Stimulated activated naive CD8-positive, alpha-beta T cell treated with anti-CD3 and anti-CD28 coated beads, Interleukin-15, Interleukin-2, amounts not matched to agents 100 U/mL and 50 U/mL, for 24 hours (primary cell): ENCODE measurements at places on chromosomes 6 and 20.

- DNase-seq = no peak
Observed at GRCh38 chr20:19453862-19454261, 241.4 kb downstream of the SLC24A3 start.

- no peak for DNase-seq
Observed at GRCh38 chr20:43434565-43434964, 23.1 kb upstream of the SRSF6 start.

DNA sequence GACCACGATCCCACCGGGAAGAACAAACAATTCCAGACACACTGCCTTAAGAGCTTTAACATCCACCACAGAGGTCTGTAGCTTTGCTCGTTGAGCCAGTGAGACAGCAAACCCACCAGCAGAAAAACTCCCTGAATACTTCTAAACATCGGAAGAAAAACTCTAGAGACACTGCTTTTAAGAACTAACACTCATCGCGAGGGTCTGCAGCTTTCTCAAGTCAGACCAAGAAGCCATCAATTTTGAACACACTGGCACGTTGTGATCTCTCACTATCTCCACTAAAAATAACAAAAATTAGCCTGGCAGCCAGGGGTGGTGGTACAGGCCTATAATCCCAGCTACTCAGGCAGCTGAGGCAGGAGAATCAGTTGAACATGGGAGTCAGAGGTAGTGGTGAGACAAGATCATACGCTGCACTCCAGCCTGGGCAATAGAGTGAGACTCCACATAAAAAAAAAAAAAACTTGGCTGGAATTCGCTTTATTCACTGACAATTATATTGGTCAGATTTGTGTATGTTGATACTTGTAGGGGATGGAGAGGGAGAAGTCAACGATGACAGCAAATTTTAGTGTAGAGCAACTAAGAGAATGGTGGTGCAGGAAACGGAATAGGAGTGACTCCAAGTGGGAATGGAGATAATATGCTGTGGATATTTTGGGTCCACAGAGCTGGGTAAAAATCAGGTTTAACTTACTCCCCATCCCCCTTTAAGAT is 860 bp upstream of the TMEM14C start:
- DNase-seq = no peak

DNA sequence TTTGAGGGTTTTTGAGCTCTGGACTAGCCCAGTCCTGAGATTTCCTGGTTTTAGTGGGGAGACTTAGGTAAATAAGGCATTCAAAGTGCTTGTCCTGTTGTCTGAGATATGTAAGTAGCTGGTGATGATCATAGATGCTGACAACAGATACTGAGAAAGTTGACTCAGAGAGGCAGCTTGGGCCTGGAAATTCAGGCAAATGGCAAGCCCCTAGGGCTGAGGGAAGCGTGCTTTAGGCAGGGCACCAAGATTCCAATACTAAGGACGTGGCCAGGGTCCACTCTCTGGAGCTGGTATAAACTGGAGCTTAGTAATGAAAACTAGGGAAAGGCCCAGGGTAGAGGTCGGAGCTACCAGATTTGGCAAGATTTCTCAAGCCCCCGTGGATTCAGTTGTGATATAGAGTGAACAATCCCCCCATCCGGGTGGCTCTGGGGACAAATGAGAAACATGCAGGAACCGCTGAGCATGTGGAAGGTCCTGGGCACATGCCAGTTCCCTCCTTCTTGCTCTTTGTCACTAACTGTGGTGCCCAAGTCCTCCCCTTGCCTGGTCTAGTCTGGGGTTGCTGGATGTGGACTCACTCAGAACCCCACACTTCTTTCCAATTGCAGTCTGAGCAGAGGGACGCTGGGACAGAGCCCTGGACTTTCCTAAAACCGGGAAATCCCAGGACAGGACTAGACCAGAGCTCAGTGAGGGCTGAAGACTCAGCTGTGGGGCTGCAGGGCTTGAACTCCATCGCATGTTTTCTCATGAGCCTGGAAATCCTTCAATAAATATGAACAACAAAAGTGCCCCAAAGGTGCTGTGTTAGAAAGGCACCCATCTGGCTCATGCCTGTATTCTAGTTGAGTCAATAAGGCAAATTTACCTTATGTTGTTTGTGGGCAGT is 10.3 kb downstream of the SLC22A3 start:
- no peak for DNase-seq

DNA sequence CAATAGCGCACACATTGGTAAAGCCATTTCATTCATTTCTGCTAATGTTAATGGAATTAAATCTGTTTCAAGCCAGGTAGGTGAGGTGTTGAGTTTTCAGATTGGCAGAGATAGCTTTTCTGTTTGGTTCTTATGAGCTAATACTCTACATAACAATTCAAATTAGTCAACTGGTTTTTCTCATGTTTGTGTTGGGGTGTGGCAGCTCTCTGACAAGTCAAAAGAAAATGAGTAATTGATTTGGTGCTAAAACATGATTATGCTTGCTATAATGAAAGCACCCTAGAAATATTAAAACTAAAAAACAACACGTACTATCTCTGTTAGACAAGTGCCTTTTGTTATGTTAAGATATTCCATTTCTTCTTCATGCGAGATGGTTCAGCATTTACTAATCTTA is 13.6 kb downstream of the PPP1R14C start:
- no peak for DNase-seq

GRCh38 chr20:49888212-49889000 is 26.9 kb downstream of the SPATA2 start:
- peak; percentile 66 for DNase-seq

DNA sequence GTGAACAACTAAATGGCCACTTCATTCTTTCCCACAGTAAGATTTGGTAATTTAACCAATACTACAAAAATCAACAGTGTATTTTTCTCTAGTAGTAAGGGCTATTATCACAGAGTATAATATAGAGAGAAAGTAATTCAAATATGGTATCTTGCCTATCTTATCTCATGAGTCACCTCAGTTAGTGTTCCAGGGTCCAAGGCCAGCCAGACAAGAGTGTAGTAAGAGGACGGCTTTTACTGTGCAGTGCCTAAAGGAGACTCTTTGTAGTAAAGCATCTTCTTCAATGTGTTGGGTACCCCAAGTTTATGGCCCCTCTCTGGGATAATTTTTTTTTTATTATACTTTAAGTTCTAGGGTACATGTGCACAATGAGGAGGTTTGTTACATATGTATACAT is 607.4 kb downstream of the PKHD1 start:
- no peak for DNase-seq

GRCh38 chr6:146813554-146813953 is 214.8 kb downstream of the ADGB start:
- DNase-seq = no peak

DNA sequence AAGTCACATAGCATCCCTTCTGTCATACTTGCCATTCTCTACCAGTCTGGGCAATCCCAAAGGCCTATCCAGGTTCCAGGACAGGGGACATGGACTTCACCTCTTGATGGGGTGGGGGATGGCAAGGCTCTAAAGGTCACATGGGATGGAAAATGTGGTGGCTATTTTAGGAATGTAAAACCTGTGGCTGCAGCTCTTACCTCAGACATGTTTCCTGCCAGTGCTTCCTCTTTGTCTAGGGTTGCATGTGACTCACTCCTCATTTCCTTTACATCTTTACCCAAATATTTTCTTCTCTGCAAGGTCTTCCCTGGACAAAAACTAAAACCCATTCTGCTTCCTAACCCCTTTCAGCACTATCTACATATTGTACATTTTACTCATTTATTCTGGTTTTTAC is 135.7 kb downstream of the BTBD3 start:
- DNase-seq = no peak

DNA sequence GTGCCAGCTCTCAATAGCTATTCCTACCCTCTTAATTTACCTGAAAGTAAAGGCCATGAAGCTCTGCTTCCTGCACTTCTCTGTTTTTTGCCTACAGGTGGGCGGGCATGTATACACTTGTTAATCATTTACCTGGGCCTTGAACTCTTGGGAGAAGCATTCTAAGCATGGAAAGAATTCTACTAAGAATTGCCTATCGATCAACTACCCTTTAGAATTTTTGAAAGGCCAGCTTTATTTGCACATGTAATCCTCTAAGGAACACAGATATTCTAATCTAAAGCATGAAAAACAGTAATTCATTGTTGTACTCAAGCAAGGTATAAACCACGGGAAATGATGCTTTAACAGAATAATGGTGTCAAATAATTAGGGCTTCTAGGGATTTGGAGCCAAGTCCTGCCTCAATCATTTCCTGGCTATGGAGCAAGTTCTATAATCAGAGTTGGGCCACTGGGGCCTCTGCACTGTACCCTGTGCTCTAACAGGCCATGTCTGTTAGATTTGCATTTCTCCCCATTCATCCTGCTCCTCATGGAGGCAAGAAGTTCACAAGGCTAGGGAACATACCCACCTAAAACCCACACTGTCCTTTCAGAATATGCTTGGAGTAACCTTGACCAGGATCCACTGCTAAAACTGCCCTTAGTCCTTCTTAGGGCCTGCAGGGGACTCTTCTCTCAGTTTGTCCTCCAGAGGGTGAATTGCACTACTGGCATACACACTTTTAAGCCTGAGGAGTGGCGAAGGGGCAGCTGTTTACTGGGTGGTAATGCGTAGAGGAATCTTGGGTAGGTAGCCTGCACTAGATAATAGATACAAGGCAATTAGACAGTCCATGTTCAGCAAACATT is 276.4 kb upstream of the JAG1 start:
- no peak for DNase-seq

DNA sequence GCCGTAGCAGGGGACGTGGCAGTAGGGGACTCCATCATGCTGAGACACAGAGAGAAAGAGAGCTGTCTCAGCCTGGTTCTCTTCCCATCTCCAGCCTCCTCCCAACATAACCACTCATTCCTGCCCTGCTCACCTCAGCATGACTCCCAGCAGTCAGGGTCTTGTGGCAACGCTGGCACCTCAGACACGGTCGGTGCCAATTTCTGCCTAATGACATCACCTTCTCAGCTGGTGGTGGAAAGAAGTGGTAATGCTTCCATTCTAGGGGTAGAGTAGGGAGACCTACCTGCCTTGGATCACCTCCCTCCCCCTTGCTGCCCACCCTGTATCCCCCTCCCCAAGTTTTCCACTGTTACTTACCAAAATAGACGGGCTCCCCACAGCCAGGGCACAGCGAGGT is 2.5 kb downstream of the CRIP3 start:
- DNase-seq = no peak

- no peak for DNase-seq
Observed at GRCh38 chr6:157281570-157281969, 41.7 kb downstream of the TMEM242 start.

DNA sequence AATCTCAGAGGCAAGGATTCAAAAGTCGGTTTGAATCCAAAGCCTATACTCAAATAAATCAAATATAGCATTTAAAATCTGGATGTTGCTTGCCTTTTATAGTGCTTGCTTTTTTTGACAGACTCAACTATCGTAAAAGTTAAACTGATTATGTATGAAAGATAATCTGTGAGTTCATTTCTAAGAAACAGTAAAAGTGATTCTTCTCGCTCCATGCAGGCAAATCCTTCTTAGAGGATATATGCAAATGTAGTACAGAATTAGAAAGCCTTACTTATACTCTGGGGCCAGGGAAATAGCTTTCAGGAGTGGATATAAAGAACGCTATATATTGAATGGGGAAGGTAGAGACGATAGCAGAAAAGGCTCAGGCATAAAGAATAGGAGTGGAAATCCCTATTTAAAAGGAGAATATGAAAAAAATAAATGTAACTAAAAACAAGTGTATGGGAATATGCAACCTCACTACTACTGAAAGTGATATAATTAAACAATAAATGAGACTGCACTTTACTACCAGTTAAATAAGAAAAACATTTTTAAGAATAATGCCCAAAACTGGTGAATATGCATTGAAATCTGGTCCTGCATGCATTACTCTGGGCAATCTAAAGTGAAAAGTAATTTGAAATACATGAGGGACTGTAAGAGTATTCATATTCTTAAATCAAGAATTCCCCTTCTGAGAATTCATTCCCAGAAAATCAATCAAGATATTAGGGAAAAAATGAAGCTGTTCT is 361.8 kb upstream of the PLCB4 start:
- DNase-seq = no peak

DNA sequence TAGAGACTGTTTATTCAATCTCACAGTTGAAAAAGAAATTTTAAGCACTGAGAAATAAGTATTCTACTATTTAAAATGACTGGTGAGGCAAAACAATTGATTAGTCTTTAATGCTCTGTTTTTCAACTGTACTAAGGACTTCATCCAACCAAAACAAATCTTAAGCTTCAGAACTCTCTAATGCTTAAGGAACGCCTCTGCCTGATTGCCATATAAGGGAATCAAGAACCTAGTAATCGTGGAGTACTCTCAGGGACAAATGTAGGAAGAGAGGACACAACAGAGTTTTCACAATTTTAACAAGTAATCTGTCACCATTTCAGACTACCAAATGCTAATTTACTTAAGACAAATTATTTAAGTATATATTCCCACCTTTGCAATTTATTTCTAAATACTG is 16.1 kb downstream of the FBXO30 start:
- DNase-seq = no peak

DNA sequence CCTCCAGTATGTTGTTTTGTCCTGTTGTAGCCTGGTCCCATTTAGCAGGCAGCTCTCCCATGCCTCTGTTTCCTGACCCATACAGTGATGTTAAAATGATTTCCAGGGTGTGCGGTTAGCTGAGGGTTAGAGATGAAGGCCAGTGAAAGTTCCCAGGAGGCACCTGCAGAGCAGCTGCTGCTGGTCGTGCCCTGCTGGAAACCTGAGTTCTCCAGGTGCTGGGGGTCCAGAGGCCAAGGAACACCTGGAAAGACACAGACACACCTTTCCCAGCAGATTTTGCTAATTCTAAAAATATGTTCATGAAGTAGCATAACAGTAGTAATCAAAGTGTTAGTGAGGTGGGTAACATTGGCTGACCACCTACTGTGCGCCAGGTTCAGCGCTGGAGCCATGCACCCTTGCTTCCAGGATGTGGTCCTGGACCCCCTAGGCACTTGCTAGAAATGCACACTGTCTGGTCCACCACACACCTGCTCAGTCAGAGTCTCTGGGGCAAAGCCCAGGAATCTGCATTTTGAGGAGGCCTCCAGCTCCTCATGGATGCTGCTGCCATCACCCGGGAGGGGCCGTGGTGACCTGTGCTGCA is 118.7 kb downstream of the SYNDIG1 start:
- DNase-seq = no peak

DNA sequence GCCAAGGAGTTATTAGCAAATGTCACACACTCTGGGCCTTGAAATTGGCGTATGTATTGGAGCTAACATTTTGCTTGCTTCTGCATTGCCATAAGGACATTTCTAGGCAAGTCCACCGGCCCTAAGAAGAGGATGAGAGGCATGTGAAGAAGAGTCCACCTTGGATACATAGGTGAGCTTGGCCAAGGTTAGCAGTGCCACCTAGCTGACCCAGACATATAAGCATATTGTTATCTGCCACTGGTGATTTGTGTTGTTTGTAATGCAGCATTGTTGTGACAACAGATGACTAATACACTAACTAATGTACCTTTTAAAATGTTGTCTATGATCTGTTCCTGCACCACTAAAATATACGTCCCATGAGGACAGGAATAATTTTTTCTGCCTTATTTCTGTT is 24.8 kb upstream of the HLA-DQA2 start:
- no peak for DNase-seq

DNA sequence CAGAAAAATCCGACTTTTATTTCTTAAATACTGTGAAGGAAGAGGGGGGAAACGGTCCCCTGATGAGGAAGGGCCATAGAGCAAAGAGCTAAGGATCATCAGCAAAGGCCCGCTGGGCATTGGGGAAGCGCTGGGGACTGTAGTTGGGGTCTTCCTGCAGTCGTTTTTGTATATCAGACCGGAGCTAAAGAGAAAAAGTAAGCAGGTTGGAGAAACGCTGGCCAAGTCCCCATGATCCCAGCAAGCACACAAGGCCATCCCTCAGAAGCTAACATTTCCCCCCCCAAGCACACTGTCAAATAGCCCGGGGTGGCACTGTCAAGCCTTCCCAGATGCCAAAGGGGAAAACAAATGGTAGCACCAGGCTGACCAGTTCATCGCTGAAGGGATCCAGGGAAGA is 13.4 kb downstream of the BAG6 start:
- no peak for DNase-seq
